ENCODE measurements at places on chromosomes 4 and X. TPM values are rescaled to one million over a fixed set of nuclear protein-coding genes. Genes with fewer than 3 reads are reported as not detected.

Gene PRDM5
- total RNA-seq: 19.3 TPM

Gene MAOB
- total RNA-seq: 0.67 TPM

Gene GC
- 0.21 TPM for total RNA-seq

Gene CXCL10
- total RNA-seq: not detected

Gene TCEANC
- 2.9 TPM for total RNA-seq

GRCh38 chrX:39169976-39170375 is 368.7 kb downstream of the MID1IP1 start:
- no peak for DNase-seq

GRCh38 chr4:18051281-18051680 is 29.7 kb upstream of the LCORL start:
- no peak for DNase-seq

GRCh38 chr4:99821918-99822503 is 5.4 kb downstream of the DAPP1 start:
- DNase-seq: no peak

DNA sequence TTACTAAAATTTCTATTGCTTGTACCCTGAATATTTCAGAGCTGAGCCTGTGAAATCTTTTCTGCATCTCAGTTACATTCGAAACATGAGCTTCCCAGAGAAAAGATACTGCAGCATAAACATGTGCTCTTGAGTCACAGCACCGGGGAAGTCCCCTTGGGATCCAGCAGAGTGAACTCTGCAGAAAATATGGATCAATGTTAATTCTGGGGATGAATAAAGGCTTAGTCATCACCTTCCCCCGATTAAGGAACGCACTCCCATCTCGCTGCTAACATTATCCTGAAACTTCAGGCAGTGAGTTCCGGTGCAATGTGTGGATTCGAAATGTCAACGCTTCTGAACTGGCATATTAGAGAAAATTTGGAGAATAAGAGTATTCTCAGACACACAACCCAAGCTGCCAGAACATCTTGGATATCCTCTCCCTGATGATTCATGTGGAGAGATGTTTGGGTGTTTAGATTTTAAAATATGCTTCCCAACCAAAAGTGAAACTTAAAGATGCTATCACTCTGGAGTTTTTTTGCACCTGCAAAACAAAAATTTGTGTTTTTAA is 90.8 kb downstream of the IRF2 start:
- DNase-seq: peak; percentile 95

DNA sequence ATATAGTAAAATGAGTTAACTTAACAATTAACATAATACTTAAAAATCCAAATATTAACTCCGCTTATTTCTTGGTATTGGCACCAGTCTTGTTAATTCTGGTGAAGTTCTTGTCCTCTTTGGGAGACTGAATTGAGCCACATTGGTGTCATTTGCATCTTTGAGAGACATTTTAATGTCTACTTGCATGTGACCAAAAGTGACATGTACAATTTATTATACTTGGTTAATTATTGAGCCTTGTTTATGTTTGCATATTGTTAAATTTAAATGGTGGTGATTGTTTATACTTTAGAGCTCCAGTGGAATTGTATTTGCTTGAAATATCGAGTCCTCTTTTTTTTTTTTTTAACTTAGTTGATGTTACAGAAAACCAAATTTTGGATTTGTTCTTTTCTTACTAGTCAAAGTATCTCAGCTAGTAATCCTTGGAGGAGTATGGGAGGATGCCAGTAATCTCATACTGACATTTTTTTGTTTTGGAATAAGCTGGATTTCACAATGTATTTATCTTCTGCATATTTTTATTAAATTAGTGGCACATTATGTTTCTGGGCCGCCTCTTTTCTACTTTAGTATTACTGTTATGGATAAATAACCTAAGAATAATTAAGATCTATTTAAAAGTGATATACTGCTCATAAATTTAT is 3.9 kb downstream of the SPCS3 start:
- DNase-seq: no peak

GRCh38 chrX:111164728-111165127 is 68.7 kb downstream of the PAK3 start:
- DNase-seq: peak; percentile 3

DNA sequence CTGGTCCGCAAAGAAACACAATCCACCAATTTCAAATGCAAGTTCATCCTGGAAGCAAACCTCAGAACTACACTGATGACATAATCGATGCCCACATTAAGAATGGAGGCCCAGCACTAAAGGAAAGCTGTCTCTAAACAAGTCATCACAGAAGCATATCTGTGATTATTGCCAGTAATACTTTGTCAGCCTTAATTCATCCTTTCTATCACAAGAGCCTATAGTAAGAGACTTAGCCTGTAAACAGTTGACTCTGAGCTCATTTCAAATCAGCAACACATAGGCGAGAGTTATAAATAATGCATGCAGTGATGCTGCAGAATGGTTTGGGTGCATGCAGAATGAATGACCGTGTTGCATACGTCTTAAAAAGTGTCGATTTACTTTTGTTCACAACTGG is 105.9 kb upstream of the ZFP42 start:
- DNase-seq: no peak

DNA sequence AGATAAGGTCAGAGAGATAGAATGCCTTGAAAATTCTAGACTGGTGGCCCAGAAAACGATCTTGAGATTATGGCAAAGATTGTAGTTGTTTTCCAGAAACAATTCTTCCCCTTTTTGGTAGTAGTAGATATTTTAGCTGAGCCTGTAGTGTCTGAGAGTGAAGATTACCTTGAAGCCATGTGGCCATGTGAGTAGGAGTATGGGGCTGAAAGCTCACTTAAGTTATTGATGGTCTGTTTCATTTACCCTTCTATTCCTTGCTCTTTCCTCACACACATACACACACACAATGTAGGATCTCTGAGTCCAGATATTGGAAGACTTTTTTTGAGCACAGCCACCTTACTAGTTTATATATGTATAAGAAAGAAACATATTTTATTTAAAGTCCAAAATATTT is 941.6 kb upstream of the GRID2 start:
- DNase-seq: no peak

DNA sequence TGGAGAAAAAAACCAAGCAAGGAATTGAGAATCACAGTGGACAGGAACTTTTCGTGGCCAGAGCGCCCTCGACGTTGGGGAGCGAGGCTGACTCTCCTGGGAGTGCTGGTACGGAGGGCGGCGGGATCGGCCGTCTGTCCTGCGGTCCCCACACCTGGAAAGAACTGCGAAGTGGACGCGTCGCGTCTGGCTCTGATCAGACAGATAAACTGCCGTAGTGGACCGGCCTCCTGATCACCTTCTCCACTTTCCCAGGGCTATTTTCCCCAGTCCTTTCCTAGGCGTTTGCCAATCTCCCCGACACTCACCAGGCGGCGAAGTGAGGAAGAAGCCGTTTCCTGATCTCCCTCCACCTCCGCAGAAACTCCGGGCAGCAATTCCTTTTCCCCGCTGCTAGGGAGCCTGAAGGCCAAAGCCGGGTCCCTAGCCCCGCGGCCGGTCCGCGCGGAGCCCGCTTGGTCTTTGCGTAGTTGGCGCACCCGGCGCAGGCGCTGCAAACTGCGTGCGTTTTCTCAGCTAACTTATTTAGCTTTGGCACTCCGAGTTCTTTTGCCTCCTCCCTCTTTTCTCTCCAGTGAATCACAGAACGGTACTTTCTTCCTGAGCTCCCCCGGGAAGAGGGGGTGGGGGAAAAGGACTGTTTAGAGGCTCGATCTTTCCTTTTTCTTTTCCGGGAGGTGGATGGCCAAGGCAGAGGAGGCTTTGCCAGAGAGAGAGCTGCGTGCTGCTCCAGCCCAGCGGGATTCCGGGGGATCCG is at the start of gene ARSJ:
Gene ARSJ, minus strand, starts transcription at position 500 of the 757 bp plus-strand sequence. CDS start 813 bp downstream, outside the sequence.
- DNase-seq: peak; percentile 89

DNA sequence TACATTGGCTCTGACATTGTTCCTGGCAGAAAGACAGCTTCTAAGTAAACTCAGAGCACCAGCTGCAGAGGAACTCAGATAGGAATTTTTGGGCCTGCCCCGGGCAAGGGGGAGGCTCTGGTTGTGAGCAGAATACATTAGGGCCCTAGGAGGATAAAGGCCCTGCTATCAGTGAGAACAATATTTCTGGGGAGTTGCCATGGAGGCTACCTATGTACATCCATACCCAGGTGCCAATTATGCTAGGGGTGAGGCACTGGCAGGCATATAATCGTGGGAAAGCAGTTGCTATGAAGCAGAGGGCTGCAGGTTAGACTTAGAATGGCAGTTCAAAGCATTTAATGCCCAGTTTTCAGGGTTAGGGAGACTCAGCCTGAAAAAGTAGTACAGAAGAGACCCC is 273.5 kb upstream of the EDA2R start:
- DNase-seq: no peak

DNA sequence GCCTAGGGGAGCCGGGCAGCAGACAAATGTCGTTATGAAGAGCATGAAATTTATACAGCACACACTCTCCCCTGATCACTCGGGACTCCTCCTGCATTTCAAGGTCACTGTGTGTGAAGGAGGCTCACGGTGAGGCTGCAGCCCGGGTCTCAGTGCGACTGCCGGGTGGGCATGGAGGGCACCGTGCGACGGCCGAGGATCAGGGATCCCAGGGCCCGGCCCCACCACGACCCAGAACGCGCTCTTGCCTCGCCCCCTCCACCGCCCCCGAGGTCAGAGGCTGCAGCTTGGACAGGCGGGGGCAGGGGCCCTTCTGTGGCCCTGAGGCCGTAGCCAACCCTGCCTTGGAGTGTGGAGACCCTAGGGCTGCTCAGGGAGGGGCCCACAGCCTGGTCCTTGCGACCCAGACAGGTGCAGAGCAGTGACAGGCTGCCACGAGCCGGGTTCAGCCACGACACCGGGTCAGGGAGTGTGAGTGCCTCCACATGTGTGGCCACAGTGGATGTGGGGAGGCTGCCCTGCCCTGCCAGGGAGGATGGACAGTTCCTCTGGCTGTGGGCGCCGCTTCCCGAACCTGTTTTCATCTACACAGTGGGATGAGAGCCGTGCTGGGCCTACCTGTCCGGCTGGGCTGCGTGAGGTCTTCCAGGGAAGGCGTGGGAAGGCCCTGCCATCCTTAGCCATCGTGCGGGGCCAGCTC is 89.3 kb upstream of the NKX1-1 start:
- no peak for DNase-seq
